Left renal pelvis (tissue), 4 donors: ENCODE measurements at places on chromosomes 4 and X.
A peak's percentile ranks its signal among the peaks of the same experiment; 100 is the strongest.

DNA sequence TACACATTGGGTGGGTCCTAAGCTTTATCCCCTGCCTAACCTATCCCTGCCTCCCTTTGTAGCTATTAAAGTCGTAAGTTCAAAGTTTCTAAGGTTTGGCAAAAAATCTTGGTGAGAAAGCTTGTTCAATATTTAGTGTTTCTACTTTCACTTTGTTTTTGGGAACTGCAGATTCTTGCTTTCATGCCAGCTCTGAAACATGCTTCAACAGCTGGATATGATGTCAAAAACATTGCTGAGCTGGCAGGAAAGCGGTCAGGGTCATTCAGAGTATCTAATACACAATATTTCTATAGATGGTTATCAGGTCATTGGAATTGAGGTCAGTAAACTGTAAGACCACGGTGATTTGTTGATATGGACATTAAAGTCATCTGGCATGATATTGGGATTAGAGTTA, 19.7 kb downstream of the CENPI start:
- DNase-seq: no peak

DNA sequence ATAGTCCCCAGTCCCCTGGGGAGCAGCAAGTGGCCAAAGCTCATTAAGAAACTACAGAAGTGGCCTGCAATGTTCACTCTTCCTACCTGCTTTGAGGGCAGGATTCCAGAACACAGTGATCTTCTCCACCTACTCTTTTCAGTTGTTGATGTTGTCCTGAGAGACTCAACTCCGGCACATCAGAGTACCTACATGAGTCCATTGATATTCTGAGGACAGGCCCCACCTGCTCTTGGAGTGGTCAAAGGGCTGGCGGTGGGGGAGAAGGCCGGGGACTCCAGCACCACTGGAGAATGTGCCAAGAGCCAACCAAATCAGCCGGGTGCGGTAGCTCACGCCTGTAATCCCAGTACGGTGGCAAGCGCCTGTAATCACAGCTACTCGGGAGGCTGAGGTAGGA, 29.8 kb upstream of the DDX3X start:
- DNase-seq: no peak

DNA sequence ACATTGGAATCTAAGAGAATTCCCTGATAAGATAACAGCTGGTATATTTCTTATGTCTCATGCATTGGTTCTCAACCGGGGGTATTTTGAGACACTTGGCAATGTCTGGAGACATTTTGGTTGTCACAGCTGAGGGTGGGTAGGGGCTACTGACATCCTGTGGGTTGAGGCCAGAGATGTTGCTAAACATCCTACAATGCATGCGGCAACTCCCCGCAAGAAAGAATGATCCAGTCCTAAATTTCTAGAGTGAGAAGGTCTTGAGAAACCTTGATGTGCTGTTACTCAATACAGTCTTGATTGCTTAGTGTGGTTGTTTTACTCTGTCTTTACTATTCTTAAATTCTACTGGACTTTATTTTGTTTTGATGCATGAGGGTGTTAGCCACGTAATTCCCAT, 287.2 kb downstream of the FRMPD4 start:
- DNase-seq: no peak

GRCh38 chr4:157918036-157918832, 254.6 kb downstream of the GASK1B start:
- peak; percentile 12 for DNase-seq

DNA sequence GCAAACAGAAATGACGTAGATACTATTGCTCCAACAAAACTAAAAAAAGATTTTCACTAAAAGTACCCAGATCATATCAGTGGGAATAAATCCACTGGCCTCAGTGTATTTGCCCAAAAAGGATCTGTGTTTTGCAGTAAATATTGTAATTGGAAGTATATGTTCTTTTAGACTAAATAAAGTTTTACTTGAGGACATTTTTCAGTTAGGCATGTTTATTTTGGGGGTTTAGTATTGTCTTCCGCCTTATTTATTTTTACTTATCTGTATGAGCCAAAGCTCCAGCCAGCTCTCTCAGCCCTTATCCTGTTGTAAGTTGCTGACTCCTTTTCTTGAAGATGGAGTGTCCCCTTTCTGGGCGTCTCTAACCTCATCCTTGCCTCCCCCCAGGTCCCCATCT, 49.8 kb downstream of the PTTG2 start:
- no peak for DNase-seq

GRCh38 chr4:186025408-186025690, 43.6 kb upstream of the TLR3 start:
- DNase-seq: no peak

GRCh38 chr4:66108898-66109297, 438.6 kb upstream of the EPHA5 start:
- no peak for DNase-seq

GRCh38 chrX:346034-346813, 27.6 kb upstream of the GTPBP6 start:
- DNase-seq: no peak

GRCh38 chrX:50768801-50769200, 45.2 kb downstream of the SHROOM4 start:
- DNase-seq: no peak

DNA sequence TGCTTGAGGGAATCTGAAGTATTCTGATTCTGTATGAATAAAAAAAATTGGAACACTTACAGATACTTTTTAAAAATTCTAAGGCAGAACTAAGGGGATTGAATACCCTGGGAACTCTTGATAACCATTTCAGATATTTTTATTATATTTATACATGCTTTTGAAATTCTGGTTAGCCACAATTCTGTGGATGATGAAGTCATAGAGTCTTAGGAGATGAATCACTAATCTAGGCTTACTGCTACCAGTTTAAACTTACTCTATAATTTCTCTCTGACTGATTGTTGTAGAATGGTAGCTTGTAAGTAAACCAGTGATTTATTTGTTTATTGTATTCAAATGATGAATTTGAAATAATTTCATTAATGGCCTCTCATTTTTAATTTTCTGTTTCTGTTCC, 11.4 kb upstream of the SLAIN2 start:
- DNase-seq: no peak

DNA sequence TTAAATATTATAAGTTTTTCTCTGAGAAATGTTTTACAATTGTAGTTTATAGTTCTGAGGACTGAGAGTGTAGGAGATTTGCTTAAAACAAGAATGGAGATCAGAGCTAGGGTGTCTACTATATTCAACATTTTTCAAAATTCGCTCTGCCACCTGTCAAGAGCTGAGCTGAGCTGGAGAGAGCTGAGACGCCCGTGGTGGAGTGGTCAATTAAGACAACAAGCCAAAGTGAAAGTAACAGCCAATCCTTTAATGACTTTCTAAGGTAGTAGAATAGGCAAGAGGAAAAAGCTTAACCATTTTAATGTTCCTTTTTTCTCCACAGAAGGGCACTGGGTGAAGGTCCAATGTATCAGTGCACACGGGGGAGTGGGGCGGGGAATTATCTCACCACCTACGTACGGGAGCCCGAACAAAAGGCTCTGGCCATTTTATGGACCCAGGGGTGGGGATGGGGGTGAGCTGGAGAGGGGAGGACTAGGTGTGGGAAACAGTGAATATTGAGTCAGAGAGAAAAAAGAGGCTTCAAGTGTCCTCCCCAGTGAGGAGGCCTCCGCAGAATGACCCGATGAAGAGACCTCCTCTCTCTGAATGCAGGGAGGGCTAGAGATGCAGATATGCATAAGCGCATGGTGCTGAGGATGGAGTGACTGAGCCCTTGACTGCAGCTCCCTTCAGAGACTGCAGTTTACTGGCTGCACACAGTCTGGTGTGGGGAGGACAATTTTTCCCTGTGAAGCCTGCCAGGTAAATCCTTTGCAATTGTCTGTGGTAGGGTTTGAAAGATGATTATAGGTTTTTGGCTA, 60.8 kb downstream of the SPCS3 start:
- DNase-seq: no peak

DNA sequence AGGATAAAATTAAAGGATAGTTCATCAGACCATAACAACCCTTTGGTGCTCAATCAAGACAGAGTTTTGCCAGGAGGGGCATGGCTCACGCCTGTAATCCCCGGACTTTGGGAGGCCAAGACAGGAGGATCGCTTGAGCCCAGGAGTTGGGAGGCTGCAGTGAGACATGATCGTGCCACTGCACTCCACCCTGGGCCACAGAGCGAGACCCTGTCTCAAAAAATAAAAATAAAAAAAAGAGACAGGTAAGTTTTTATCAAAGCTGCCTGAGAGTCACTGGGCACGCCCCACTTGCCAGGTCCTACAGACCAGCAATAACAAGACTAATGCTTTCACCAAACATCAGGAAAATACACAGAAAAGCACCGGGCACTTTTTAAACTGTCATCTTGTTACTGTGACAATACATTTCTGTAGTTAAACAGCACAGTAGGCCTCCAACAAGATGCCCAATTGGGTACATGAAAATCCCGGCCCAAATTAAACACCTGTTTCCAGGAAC, 765 bp downstream of the CFAP97 start:
- DNase-seq: no peak

DNA sequence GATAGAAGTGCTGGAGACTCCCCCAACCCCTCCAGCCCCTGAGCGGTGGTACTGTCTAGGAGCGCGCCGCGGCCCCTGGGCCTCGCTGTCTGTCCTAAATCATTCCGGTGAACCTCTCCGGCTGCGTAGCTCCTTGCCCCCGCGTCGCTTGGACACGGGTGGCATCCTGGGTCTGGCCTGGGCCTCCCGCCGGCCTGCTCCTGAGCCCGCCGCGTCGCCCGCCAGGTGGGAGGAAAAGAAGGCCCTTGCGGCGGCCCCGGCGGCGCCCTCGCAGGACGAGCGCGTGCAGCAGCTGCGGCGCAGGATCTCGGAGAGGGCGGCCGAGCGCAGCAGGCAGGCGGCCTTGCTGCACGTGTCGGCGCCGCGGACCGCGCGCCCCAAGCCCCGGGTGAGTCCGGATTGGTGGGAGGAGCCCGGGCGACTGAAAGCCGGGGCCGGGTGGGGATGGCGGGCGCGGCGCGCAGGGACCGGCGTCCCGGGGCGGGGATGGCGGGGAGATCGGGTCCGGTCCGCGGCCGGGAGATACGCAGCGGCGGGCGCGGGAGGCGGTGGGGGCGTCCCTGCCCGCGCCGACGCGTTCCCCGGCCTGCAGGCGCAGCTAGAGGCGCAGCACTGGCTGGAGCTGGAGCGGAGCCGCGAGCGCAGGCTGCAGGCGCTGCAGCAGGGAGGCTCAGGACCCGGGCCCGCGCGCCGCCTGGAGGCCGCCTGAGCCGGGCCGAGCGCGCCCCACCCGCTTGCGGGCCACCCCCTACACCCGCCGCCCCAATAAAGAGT, 6.5 kb upstream of the RNF4 start:
- DNase-seq: no peak

DNA sequence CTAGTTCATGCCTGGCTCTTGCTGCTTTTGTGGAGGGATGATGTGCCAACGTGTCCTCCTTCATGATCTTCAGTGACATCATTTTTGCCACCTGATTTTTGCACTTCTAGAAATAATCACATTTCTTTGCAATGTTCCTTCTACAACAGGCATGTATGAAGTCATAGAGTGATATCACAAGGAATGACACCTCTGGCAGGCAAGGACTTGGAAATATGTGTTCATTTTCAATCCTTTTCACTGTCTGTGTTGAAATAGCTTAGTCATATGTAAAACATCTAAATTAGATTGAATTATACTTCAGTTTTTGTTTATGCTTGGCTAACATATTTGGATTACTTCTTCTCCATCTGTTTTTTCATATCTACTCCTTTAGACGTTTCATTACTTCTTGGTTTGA, 221.2 kb upstream of the STK26 start:
- no peak for DNase-seq

GRCh38 chrX:65595460-65595876, 60.9 kb upstream of the LAS1L start:
- DNase-seq: peak; percentile 74

DNA sequence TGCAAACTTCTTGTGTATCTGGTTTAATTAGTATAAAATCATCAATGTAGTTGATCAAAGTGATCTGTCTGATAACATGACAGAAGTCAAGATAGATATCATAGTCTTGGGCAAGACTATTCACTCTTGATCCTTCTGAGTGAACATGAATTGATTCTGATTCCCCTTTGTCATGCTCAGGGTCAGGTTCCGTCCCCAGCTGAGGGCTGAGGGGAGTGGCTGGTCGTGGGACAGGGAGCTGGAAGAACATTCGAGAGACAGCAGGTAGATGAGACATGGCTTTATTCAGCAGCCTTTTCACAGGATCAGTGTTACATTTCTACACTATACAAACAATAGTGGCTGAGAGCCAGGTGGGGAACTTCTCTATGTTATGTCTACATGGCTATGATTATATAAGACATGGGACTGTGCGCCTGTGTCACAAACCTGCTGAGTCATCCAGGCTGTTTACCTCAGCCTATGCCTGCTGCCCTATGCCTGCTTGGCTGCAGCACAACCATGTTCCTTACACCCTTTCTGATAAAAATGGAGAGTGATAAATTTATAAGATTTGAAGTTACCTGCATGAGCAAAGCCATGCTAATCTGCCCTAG, 586.9 kb upstream of the NR3C2 start:
- DNase-seq: no peak

DNA sequence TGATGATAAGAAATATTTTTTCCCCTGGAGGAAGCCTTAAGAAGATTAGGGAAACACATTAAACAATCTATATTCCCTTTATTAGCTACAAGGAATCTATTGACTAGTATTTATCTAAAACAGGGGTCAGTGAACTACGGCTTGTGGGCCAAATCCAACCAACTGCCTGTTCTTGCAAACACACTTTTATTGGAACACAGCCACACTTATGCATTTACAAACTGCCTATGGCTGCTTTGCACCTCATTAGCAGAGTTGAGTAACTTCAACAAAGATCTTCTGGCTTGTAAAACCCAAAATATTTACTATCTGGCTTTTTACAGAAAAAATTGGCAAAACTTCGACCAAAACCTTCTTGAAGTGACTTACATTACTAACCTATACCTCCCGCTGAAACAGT, 733.9 kb upstream of the FTHL17 start:
- DNase-seq: no peak

- DNase-seq: no peak
These were observed 45.3 kb downstream of the MAP7D3 start for GRCh38 chrX:136205882-136206380.

DNA sequence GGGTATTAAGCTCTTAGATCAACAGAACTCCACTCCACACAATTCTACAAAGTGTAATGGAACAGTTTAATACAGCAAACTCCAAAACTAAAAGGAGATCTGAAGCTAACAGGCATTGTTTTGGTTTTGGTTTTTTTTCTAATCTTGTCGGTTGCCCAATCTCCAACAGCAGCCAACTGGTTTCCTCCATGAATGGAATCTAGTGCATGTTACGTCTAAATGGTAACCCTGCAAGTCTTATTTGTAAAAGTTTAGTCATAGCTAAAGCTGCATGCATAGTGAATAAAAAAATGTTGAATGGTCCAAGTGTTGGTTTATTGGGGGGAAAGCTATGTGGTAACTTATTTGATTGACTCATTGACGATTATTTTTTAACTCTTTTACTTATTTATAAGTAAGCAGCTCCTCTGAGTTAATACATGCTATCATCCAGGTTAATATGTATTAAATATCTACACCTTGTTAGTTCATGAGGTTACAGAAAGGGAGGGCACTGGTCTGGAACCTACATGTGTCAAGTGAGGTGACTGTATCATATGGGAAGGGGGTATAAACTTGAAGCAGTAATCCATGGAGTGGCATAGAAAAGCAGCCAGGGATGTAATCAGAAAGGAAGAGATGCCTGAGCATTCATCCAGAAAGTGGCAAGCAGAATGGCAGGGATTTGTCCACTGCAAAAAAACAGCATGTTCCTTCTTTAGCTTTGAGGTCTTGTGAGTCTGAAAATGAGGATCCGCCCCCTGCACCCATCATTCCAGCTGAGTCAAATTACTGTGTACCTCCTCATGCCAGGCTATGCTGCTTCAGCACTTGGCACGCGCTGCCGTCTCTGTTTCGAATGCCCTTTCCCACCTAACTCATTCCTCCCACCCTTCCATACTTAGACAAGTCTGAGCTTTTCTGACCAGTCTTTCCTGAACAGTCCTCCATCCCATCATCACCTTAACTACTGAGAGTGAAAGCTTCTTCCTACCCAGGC, 81.7 kb downstream of the PDGFC start:
- no peak for DNase-seq
